ENCODE measurements at places on chromosomes 2 and 18.

GRCh38 chr2:99554238-99554637 lies 64.4 kb upstream of the REV1 start:
- DNase-seq, result no peak

- DNase-seq, result no peak
These were observed 26.6 kb downstream of the METTL8 start for GRCh38 chr2:171407030-171407675.

DNA sequence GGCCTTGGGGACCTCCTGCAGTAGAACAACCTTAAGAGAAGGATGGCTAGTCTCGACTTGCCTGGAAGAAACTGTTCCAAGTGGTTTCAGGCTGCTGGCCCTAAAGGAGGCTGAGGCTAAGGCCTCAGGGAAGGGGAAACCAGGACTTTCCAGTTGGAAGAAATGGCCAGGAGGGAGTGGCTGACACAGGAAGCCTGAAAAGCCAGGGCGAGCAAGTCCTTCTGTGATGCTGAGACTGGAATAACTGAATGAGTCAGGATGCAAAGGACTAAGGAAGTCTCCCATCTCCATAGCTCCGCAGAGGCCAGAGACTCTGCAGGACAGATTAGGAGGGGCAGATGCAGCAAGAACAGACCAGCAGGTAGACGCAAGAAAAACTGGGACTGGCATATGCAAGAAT lies 7.4 kb downstream of the HTRA2 start:
- no peak for DNase-seq

GRCh38 chr2:32977228-32977758 lies 30.5 kb downstream of the LTBP1 start:
- no peak for DNase-seq

DNA sequence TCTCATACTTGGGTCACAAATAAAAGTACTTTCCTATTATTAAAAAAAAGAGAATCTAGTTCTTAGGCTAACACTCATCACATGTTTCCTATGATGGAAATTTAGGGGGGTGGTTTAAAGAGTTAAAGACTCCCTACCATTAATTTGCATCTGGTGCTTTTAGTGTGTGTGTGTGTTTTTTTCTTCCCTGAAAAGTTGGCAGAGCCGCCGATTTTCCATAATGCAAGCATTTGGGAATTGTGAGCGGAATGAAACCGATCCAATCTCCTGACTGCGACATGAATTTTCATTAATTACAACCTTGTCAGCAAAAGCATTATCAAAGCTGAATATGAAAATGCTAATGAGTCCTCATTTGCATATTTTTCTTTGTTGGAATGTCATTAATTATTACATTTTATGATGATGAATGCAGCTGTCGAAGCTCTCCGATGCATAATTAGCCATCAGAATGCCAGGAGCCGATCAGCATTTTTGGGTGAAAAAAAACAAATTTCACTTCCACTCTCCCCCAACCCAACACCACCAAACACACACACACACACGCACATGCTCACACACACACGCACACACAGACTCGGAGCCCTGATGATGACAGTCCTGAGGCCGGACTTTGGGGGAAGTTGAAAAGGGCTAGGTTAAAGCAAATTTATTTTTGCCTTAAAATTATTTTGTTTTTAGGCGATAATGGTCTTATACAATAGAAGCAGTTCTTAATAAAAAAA lies 165.4 kb downstream of the TCF4 start:
- DNase-seq, result no peak

- no peak for DNase-seq
These were observed 22.1 kb downstream of the FBXO41 start for GRCh38 chr2:73262108-73262651.

GRCh38 chr18:59616501-59616900 lies 80.7 kb downstream of the CCBE1 start:
- no peak for DNase-seq

All from activated naive CD4-positive, alpha-beta T cell treated with anti-CD3 and anti-CD28 coated beads, Interleukin-2, amount 50 U/mL, for 16 hours (primary cell).